ENCODE measurements at places on chromosomes 1 and 21.

DNA sequence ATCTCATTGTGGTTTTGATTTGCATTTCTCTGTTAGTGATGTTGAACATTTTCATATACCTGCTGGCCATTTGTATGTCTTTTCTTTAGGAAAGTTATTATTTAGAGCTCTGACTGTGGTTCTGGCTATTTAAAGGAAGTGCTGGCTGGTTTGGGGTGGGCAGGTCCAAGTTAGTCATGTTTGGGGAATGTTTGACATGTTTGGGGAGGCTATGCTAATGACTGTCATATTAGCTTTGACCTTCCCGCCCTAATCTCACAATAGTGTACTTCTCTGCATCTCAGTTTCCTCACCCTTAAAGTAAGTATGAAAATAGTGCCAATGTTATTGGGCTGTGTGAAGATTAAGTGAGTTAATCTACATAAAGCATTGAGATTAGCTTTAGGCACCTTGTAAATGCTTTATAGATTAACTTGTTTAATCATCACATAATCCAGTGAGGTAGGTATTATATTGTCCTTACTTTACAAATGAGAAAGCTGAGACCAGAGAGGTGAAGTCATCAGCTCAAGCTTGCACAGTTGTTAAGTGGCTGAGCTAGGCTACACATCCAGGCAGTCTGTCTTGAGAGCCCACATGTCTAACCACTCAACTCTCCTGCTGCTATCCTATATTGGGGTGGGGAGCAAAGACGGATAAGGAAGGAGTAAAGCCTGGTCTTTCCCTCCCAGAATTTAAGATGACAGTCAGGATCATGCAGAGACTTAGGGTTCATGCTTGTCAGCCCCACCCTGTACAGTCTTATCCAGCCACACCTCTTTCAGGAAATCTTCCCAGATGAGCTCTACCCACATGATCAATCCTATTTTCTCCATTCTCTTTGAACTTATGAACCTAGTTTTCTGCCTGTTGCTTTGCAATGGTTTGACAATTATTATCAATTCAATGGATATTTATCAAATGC lies 22.8 kb upstream of the CRNN start:
- no peak for DNase-seq

DNA sequence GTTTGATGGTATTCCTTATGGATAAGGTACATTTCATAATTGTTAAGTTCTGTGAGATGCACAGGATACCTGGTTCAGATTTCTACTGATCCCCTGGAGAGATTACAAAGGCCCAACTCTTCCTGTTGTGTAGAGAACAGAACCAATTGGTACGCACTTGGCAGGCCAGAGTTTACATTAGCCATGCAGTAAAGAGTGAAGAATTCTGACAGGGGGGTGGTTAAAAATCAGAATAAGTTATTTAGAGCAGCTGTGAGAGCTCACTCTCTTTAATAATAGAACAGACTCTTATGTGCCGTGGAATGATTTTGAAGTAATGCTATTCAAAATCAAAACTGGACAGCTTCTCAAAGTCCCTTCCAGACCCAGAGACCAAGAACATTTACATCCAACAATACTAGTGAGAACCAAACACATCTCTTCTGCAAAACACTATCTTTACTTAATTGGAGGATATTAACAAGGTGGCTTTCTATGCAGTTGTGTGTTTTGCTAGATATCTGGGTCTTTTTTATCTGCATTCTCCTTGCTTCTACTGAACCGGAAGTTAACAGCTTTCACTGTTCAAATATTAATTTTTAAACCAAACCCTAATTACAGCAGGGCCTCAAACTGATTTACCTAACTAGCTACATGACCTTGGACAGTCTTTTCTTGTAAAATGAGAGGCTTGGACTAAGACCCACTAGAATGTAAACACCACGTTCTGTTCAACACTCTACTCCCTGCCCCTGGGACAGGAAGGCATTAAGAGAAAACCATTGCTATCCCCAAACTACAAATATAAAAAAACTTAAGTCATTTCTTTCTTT lies 4.0 kb downstream of the USP24 start:
- no peak for DNase-seq

GRCh38 chr1:162091681-162092524 lies 22.4 kb downstream of the NOS1AP start:
- DNase-seq: no peak

- DNase-seq: no peak
These were observed 179.7 kb upstream of the C1orf174 start for GRCh38 chr1:4079815-4080214.

GRCh38 chr1:30899577-30900389 lies 8.8 kb downstream of the SDC3 start:
- no peak for DNase-seq

GRCh38 chr1:22826604-22827580 lies 116.3 kb downstream of the EPHB2 start:
- peak; percentile 91 for DNase-seq

- DNase-seq: no peak
These were observed 26.6 kb downstream of the KRTAP24-1 start for GRCh38 chr21:30256100-30256499.

GRCh38 chr1:240683576-240683975 lies 71.6 kb upstream of the GREM2 start:
- no peak for DNase-seq

- no peak for DNase-seq
These were observed 70.6 kb downstream of the FGGY start for GRCh38 chr1:59367301-59368007.

DNA sequence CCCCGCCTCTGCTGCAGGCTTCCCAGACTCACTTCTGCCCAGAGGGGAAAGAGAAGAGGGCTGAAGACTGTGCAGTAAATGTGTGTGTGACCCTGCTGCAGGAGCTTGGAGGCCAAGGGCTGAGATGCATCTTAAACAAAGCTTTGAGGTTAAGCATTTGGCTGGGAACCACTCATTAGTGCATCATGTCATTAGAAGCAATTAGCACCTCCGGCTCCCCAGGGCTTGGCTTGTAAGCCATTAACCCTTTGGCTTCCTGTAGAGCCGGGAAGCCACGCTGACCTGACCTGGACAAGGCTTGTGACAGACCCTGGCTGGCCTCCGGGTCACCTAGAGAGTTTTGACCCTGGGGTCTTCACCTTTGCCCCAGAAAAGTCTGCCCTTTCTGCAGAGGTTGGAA lies 77.0 kb downstream of the CSMD2 start:
- no peak for DNase-seq

DNA sequence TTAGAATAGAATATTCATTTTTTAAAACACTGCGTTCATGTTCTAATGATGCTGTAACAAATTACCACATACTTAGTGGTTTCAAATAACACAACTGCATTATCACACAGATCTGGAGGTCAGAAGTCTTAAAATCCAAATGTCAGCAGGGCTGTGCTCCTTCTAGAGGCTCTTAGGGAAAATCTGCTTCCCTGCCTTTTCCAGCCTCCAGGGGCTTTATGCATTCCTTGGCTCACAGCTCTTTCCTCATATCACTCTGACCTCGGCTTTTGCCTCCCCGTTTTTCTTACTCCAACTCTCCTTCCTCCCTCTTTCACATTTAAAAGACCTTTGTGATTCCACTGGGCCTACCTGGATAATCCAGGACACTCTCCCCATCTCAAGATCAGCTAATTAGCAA lies 18.6 kb upstream of the FMN2 start:
- no peak for DNase-seq

DNA sequence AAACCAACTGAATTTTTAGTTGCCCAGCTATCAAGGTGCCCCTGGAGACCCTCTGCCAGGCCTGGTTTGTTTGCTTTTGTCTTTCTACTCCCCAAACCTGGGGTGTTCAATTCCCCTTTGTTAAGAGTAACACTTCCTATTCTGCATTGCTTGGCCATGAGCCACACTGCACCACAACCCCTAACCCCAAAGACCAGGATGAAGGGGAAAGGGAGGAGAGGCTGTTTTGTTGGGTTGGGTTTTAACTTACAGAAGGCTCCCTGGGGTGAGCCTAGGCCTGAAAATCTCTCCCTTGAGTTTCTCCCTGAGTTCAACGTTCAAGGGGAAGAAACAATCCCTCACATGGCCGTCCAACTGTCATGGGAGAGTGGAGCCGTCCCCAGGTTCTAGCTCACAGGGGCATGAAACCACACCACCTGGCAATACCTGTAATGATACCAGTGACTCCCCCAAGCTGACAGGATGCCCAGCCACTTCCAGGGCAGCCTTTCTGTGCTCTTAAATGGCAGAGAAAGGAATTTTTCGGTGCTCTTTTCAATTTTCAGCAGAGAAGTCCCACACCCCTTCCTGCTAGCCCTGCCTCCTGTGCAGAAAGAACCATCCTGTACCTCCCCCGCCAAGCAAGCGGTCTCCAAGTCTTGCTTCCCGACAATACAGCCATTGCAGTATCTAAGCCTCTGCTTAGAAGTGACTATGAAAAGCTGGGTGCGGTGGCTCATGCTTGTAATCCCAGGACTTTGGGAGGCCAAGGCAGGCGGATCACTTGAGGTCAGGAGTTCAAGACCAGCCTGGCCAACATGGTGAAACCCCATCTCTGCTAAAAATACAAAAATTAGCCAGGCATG lies 14.9 kb downstream of the SLC45A3 start:
- DNase-seq: peak; percentile 57

GRCh38 chr1:157653494-157653873 lies 47.1 kb downstream of the FCRL3 start:
- DNase-seq: no peak

DNA sequence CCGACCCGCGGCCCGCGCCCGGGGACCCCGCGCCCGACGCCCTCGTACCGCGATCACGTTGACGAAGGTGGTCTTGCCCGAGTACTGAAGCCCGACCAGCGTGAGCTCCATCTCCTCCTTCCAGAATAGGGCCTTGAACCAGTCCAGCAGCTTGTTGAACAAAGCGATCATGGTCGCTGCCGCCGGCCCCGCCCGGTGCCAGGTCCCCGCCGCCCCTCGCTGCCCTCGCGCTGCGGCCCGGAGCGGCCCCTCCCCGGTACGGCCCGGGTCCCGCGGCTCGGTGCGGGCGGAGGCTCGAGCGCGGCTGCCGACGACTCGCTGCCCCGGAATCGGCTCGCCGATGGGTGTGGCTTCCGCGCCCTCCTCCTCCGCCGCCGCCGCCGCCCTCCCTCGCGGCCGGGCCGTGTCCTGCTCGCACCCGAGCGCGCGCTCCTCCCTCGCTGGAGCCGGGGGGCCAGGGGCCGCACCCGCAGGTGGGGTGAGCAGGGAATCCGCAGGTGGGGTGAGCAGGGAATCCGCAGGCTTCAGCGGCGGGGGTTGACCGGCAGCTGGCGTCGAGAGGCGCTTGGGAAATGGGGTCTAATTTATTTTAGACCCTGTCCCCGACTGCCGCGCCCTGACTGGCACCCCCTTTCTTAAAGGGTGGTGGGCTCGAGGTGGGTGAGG lies at the start of gene ARL8A:
Gene ARL8A (minus strand): TSS at position 336 of the 666 bp plus-strand sequence. CDS start 165 bp downstream, at position 171.
- DNase-seq: peak; percentile 85

DNA sequence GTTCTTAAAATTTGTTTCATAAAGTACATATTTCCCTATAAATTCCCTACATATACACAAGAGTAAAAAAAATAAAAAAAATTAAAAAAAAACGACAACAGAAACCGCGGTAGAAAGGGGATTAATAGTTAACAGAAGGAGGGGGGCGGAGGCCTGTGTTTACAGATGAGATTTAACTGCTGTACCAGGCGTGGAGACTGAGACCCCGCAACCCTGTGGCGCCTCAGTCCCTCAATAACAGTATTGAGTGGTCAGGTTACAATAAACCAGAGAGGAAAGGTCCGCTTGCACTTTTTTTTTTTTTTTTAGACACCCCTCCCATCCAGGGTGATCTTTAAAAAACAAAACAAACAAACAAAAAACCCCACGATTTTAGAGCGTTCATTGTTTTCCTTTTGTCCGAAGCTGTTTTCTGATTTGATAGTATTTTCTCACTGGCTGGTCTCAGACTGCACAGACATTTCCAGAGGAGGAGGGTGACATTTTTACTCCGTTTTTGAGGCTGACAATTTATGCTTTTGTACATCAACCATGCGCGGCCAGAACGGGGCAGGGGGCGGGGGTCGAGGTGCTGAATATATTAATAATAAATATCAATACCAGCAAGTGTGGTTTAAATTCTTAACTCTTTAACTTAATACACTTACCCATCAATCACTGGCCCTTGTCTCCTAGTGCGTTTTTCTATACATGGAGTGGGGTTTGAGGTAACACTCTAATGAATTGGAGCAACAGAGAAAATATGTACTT lies 1223.9 kb downstream of the BRINP3 start:
- DNase-seq: no peak

GRCh38 chr1:109914587-109915240 lies 4.1 kb downstream of the CSF1 start:
- DNase-seq: no peak

DNA sequence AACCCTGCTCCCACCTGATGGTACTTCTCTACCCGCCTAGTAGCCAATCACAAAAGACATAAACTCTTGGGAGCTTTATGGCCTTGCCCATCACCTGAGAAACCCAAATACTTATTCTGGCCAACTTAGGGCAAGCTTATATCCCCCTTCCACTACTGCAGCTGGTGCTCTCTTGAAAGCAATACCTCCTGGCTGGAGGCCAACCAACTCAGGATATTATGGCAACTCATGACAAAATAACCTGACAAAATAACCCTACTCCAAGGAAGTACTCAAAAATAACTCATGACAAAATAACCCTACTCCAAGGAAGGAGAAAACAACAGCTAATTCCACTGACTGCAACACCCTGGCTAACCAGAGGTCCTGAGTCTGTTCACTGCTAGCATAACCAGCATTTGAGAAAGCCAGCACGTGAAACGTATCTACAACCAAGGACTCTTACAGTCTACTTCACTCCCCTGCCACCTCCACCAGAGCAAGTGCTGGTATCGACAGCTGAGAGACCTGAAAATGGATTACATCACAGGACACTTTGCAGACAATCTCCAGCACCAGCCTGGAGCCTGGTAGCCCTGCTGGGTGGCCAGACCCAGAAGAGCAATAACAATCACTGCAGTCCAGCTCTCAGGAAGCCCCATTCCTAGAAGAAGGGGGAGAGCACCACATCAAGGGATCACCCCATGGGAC lies 179.9 kb downstream of the COL24A1 start:
- no peak for DNase-seq

DNA sequence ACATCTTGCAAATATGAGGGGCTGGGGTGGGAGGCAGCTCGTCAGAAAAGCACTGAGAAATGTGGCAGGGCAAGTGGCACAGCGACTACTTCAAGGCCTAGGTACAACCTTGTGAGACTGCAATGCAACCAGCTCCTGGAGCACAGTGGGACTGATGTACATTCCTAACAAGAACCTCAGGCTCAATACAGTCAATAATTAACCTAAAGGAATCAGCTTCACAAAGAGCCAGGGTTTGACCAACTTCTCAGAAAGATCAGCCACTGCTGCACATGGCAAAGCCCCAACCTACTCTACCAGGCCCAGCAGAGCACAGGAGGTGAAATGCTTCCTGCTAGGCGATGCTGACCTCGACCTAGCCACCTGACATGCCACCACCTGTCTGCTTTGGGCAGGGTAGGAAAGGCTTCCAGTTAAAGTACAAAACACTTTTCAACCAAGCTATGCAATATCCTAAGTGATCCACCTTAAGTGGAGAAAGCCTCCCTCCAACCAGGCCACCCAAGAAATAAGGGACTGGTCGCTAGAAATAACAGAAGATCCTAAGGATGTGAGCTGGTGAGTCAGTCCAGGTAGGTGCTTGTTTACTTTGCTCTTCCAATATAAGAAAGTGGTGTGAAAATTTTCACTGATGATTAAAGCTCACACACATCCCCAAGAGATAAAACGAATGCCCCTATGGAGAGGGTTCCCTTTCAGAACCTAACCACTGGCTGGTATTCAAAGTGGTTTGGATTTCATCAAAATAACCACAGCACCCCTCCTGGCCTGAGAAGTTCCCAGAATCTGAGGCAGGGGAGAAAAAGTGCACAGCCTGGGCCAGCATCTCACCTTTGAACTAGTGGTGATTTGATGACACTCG lies 2.1 kb downstream of the RIPK4 start:
- peak; percentile 72 for DNase-seq

- no peak for DNase-seq
These were observed 301.4 kb upstream of the ADAMTS5 start for GRCh38 chr21:27268290-27268689.
